ENCODE measurements at places on chromosomes 2 and 18.

DNA sequence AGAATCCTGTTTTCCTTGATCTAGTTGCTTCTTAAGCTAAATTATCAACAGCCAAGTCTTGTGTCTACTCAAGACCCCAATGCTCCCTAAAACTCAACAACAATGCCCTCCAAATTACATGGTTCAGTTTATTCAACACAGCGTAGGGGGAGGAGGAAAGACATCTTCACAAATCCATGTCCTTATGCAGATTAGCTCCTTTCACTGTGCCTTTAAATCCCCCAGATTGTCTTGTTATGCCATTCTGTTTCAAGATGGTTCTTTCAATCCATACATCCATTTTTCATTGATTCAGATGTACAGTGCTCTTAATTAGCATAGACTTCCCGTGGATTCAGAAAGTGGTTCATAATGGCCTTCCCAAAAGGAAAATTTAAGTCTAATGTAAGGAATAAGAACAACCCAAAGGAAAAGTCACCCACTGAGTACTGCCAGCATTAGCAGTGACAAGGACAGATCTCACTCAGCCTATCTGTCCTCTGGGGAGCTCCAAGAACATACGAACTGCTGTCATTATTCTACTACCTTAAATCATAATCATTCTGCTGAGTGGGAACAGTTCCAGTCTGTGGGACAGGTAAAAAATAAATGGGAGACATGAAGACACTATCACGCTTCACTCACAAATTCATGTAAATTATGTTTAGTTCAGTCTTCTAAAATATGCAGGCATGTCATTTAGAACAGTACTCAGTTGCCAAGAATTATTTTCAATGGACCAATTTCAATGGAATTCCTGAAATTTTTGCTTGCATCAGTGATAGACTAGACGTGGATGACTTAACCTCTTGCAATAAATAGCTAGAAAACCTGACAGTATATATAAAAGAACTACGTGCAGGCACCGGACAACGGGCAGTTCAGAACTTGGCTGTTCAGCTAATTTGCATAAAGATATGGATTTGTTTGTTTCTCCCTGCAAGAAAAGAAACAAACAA lies 58.9 kb upstream of the RNU4ATAC start:
- no peak for DNase-seq

- no peak for DNase-seq
Measured at GRCh38 chr18:11368020-11368419, 218.7 kb upstream of the PIEZO2 start.

GRCh38 chr18:26579941-26580618 lies 31.7 kb upstream of the KCTD1 start:
- no peak for DNase-seq

DNA sequence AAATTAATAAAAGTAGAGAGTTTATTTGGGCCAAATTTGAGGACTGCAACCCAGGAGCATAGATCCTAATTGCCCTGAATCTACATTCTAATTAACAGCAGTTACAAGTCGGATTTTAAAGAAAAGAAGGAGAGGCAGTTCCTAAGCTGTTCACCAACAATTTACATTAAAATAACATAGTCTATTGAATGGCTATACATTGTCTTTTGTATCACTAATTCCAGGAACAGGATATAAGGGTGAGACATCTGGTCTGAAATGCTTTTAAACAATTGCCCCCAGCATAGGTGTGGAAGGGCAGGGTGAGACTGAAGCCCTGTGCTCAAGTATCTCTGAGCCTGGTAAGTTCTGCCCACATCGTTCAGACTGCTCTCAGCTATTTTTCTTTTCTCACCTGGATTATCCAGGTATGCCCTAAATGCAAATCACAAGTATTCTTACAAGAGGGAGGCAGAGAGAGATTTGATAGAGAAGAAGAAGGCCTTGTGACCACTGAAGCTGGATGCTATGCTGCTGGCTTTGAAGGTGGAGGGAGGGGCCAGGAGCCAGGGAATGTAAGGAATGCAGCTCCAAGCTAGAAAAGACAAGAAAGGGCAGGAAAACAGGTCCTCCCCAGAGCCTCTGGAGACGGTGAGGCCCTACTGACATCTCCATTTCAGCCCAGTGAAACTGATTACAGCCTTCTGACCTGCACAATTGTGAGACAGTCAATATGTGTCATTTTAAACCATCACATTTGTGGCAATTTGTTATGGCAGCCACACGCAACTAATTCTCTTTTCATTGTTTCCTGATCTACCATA lies 189.4 kb upstream of the ARL4C start:
- no peak for DNase-seq

- DNase-seq = no peak
Measured at GRCh38 chr2:172671501-172671900, 64.1 kb upstream of the RAPGEF4 start.

DNA sequence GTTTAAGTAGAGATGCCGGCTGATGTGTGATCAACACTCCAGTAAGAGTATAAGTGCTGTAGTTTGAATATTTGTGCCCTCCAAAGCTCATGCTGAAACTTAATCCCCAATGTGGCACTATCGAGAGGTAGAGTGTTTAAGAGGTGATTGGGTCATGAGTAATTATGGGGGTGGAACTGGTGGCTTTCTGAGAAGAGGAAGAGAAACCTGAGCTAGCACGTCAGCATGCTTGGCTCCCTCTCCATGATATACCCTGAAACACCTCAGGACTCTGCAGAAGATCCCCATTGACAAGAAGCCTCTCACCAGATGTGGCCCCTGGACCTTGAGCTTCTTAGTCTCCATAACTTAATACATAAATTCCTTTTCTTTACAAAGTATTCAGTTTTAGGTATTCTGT lies 584.8 kb downstream of the TSN start:
- DNase-seq = no peak

GRCh38 chr18:40789286-40789685 lies 1165.7 kb upstream of the PIK3C3 start:
- DNase-seq = no peak

DNA sequence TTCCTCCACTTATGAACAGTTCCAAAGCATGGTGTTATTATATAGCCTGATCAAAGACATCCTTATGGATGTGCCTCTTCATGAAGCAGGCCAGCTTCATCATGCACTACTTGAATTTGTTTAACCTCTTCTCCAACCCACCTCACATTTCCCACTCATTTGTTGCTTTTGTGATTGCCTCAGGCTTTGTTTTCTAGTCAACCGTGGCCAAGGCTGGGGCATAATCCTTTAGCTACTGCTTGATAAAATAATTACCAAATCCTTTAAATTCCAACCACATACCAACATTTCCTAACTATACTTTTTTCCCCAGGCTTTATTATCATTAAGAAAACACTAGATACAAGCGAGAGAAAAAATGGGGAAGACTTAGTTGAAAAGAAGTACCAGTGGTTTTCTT lies 39.6 kb upstream of the SCN1A start:
- no peak for DNase-seq

- peak; percentile 47 for DNase-seq
Measured at GRCh38 chr18:58180738-58181353, 136.8 kb downstream of the NEDD4L start.

GRCh38 chr2:190119923-190120590 lies 57.5 kb upstream of the MSTN start:
- no peak for DNase-seq

GRCh38 chr2:234788381-234788780 lies 163.4 kb upstream of the SH3BP4 start:
- no peak for DNase-seq

DNA sequence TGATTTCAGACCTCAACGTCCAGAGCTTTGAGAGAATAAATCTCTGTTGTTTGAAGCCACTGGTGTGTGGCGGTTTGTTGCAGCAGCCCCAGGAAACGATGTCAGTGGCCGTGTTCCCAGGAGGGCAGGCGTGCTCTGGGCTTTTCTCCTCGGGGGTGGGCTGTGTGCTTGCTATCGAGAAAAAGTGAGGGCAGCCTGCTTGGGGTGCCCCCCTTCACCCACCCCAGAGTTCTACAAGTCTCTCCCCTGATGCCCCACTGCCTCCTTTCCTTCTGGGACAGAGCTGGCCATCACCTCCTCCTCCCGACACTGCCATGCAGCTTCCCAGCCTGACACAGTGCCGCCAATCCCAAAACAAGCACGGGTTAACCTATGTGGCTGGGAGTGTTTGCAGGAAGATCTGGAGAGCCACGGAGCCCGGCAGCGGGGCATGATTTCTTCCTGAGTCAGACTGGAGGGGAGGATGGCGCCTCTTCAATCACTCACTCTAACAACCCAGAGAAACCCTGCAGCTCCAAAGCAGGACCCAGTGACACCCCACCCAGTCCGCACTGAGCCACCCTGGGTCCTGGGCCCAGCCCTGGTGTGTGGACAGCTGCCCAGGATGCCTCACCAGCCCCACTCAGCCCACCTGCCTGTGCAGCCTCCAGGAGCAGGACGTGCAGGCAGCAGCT lies 213.7 kb upstream of the RAB6C start:
- no peak for DNase-seq

DNA sequence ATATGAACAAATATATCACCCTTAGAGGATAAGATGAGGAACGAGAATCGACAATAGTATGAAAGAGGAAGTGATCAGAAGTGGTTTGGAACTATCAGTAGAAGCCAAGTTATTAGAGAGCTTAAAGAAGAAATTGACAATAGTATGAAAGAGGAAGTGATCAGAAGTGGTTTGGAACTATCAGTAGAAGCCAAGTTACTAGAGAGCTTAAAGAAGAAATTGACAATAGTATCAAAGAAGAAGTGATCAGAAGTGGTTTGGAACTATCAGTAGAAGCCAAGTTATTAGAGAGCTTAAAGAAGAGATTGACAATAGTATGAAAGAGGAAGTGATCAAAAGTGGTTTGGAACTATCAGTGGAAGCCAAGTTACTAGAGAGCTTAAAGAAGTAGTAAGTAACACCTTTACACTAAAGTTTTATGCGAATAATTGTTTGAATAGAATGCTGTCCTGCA lies 175.5 kb downstream of the ZNF407 start:
- no peak for DNase-seq

DNA sequence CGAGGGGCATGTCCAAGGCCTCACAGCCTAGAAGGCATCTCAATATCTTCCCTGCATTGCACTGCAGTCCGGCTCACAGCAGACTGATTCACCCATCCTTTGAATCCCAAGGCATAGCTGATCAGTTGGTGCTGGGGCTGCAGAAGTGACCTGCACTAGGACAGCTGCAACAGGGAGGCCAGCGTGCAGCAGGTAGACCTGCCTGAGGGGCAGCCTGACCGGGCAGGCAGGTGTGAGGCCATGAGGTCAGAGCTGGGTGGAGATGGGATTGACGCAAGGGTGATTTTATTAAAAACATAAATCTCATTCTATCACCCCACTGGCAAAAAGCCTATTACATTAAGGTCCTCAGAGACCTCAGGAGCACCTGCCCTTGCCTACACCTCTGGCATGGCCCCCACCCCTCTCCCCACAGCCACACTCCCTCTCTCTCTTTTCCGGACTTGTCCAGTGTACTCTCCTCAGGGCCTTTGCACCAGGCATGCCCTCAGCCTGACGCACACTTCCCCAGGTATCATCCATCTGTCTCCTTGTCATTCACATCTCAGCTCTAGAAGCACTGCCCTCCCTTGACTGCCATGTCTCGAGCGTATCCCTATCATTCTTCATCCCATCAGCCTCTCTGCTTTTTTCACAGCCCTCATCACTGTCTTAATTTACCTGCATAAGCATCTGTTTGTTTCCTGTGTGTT lies 63.5 kb upstream of the WIPF1 start:
- no peak for DNase-seq

GRCh38 chr2:26805241-26805676 lies 19.4 kb downstream of the CENPA start:
- no peak for DNase-seq

GRCh38 chr2:121189011-121189410 lies 96.0 kb downstream of the TFCP2L1 start:
- DNase-seq = no peak
